ENCODE measurements at places on chromosomes 16 and 17. TPM values are rescaled to one million over a fixed set of nuclear protein-coding genes. Genes with fewer than 3 reads are reported as not detected.

KCTD19 gene
- under 0.01 TPM for total RNA-seq

SPPL2C gene
- not detected for total RNA-seq

GJC1 gene
- 1.6 TPM for total RNA-seq

SLC5A11 gene
- total RNA-seq, result not detected

GGT6 gene
- total RNA-seq, result 85.7 TPM

SHCBP1 gene
- total RNA-seq, result 0.26 TPM

KRT39 gene
- total RNA-seq, result not detected

CHD9NB gene
- 12.5 TPM for total RNA-seq

TAC4 gene
- total RNA-seq, result not detected

SOCS7 gene
- 15.3 TPM for total RNA-seq

MARVELD3 gene
- 14.5 TPM for total RNA-seq

SP6 gene
- 0.99 TPM for total RNA-seq

PLA2G10 gene
- 2.6 TPM for total RNA-seq

ETV4 gene
- total RNA-seq, result 28.7 TPM

RAC3 gene
- not detected for total RNA-seq

GAS2L2 gene
- not detected for total RNA-seq

WDR81 gene
- total RNA-seq, result 15.6 TPM
